SK-N-MC (cell line): ENCODE measurements at places on chromosomes 2 and 18.

GRCh38 chr2:100844514-100844913 is 24.6 kb downstream of the NPAS2 start:
- no peak for DNase-seq

- no peak for DNase-seq
Measured at GRCh38 chr18:79970419-79971133, 6.1 kb downstream of the HSBP1L1 start.

GRCh38 chr18:38010971-38011857 is 445.6 kb upstream of the CELF4 start:
- DNase-seq = no peak

DNA sequence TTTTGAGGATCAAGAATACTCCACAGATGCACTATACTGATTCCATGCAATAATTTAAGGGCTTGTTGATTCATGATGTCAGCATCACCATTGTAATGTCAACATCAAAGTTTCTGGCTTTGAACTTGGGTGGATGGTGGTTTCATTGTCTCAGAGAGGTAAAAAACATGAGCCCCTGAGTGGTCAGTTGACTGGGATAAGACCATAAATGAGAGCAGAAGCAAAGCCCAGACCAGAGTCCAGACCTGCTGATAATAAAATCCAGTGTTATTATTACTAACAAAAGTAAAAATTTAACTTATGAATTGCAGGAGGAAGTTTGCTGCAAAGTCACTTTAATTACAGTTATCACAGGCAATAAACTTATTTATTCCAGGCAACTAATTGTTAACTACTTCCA is 358.2 kb downstream of the GALNT13 start:
- DNase-seq = no peak

DNA sequence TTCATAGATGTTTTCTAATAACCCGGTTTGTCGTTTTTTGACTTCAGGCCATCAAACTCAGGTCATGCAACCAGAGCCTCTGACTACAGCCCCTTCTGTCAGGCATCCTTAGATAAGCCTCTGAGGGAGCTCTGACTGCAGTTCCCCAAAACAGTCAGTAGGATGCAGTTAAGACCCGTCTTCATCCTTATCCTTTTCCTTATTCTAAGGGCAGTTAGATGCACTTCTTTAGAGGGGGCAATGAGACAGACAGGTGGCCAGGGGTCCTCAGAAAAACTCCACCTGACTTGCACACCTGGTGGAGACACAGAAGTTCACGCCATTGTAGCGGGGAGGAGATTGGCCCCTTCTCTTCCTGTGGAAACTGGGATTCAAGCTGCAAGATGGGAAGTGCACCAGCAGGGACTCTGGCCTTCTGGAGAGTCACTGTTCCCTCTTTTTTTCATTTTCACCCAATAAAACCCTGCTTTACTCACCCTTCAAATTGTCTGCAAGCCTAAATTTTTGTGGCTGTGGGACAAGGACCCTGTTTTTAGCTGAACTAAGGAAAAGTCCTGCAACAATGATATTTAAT is 104.8 kb upstream of the TFPI start:
- DNase-seq = no peak

DNA sequence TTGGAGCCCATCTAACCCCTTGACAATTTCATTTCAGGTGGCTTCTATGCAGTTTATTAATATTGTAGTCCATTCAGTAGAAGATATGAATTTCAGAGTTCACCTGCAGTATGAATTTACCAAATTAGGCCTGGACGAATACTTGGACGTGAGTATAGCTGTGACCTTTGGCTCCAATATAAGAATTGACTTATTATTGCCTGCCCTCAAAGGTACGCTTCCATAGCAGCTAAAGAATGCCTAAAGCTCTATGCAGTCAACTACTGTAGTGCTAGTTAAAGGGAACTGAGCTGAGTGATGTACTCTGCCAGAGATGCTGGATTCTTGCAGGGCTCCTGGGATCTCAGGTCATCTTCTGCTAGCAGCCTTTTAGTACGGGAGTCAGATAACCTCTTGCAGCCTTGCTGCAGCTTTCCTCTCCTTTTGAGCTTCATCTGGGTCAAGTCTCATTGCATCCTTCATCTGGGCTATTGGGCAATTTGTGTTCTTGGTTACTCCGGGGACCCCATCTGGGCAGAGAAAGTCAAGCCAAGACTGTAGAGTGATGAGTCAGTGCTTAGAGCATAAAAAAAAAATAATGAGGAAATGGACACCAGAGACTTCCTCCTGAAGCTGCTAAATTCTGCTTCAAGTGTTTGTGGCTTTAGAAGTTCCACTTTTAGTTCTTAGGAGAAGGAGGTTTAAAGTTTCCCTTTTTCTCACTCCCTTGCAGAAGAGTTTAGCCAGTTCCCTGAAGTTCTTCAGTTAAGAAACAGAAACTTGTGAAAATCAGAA is 105.6 kb downstream of the PRPF40A start:
- no peak for DNase-seq

DNA sequence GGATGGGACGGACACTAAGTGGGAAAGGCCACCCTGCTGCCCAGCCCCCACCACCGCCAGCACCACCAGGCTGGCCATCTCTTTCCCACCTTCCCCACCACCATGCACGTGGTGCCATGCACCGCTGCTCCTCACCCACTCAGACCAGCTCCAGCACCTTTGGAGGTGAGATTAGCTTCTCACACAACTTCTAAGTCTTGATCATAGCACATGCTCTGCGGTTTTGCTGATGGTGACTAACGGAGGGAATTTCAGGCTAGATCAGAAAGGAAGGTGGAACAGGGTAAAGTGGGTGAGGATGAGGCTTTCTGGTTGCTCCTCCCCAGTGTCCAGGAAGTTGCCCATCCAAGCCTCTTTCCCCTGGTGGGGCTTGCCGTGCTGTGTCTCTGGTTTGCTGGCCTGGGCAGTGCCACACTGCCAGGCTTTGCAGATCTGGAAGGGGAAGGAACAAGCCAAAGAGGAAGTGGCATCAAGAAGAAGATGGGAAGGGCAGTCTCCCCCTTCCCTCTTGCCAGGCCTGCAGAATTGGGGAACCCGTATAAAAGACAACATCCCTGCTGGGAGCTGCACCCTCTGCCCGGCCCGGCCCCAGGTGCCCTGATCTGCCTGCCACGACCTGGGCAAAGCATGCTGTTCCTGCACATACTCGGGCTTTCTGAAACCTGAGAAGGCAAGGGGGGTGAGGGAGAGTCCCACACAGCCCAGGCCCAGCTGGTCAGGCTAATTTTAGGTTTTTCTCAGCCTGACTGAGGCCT is 44.3 kb upstream of the CAB39 start:
- no peak for DNase-seq

- no peak for DNase-seq
Measured at GRCh38 chr2:64137996-64138395, 6.2 kb downstream of the PELI1 start.

DNA sequence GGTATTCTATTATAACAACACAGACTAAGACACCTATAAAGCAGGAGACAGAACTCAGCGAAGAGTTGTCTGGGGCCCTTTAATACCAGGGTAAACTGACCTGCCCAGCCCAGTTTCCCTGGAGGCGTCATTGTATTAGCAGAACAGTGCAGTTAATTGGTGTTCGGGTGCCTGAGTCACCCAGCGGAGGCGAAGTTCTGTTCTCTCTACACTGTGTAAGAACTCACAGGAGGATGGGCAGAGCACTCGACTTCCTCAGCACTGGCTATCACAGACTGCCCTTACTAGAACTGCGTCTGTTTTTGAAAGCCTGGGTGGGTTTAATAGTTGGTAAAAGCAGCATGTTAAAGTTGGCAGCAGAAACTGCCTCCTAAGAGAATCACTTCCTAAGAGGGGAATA is 106.5 kb upstream of the ATP8B1 start:
- no peak for DNase-seq
